Caco-2 (cell line): ENCODE measurements at places on chromosomes 6 and 20.

DNA sequence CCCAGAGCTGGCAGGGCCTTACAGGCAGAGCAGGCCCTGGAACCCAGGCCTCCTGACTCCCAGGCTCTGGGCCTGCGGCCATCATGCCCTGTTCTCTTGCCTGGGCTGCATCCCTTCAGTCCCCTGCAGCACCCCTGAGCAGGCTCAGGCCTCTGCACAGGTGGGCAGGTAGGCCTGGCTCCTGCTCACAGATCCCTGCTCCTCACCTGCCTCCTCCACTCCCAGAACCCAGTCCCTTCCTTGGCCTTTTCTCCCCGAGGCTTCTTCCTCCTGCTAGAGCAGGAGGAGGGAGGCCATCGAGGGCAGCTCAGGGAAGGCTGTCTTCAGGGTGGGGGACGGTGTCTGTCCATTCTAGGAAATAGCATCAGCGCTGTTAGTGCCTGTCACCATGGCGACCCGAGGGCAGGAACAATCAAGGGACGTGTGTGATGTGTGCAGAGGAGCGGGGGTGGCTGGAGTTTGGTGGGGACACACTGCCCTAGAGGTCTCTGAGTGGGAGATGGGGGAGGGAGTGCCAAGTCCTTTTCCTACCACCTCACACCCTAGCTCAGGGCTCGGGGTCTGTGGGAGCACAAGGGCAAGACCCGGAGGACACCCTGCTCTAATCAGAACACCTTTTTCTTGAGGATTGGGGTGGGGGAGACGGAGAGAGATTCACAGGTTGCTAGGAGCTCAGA lies 26.6 kb downstream of the GLP1R start:
- no peak for DNase-seq

DNA sequence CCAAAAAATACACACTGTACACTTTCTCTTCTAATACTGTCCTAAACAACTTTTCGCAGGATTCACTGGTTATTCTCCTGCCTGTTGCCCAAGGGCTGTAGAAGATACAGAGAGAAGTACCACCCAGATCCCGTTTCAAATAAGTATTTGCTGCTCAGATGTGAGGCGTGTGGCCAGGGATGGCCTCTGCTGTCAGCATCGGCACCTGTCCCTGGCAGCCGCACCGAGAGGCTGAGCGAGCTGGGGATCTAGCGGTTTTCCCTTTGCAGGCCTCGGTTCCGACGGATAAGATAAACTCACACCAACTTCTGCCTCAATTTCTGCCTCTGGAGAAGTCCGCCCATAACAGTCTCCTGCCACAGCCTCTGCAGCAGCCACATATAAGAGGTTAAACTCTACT lies 685.2 kb upstream of the AGPAT4 start:
- DNase-seq = no peak

DNA sequence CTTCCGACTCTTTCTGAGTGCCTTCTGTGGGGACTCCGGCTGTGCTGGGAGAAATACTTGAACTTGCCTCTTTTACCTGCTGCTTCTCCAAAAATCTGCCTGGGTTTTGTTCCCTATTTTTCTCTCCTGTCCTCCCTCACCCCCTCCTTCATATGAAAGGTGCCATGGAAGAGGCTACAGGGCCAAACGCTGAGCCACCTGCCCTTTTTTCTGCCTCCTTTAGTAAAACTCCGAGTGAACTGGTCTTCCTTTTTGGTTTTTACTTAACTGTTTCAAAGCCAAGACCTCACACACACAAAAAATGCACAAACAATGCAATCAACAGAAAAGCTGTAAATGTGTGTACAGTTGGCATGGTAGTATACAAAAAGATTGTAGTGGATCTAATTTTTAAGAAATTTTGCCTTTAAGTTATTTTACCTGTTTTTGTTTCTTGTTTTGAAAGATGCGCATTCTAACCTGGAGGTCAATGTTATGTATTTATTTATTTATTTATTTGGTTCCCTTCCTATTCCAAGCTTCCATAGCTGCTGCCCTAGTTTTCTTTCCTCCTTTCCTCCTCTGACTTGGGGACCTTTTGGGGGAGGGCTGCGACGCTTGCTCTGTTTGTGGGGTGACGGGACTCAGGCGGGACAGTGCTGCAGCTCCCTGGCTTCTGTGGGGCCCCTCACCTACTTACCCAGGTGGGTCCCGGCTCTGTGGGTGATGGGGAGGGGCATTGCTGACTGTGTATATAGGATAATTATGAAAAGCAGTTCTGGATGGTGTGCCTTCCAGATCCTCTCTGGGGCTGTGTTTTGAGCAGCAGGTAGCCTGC lies 4.8 kb downstream of the PIM1 start:
- DNase-seq = no peak

DNA sequence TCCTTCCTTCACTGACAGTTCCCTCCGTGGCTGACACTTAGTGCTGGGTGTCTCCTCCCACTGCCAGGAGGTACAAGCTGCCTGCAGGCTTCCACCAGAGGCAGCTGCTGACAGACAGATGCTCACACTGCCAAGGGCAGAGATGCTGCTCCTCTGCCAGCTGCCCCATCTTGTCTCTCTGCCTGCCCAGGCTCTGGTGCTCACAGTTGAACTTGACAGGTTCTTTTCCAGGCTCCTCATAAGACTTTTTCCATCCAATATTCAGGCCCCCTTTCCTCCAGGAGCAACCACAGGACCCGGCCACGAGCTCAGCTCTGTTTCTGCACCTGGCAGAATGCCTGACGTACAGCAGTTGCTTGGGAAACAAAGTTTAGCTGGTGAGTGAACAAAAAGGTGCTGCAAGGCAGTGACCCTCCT lies 79.8 kb downstream of the PSMB1 start:
- no peak for DNase-seq

- no peak for DNase-seq
Observed at GRCh38 chr20:23644164-23644563, 6.4 kb upstream of the CST3 start.

GRCh38 chr6:138654715-138655634 lies 118.6 kb upstream of the CCDC28A start:
- no peak for DNase-seq

DNA sequence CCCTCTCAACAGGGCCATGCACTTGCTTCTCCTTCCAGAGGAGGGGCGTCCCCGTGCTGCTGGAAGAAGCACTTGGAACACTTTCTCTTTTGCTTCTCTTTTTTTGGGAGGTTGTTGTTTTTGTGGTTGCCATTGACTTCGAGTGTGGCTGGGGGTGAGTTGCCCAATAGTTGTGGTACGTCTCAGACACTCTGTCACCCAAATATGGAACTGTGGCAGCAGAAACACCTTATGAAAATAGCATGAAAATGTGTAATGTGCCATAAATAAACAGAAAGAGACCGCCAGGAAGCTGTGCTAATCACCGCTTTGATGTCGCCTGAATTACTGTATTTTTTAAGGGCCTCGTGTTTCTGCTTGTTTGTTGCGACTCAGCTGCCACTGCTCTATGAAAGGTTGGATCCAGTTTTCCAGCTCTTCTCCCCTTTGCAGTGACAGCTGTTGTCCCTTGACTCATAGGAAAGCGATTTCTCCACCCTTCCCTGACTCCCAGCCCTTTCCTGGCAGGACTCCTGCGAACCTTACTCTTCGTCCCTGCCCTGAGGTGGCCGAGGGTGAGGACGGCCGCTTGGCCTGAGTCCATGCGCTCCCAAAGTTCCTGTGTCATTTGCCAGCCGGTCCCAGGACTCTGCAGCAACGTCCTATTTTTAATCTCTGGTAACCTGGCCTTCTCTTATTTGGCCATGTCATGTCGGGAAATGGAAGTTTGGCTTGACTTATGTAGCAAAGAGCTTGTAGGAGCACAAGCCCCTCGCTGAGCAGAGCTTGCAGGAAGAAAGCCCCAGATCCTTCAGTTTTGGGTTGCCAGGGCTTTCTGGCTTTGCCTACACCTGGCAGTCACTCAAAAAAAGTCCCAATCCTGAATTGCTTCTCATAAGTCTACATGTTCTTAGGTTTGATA lies 694.6 kb downstream of the QKI start:
- DNase-seq = no peak

GRCh38 chr6:159832946-159833345 lies 32.9 kb downstream of the PNLDC1 start:
- peak; percentile 7 for DNase-seq

DNA sequence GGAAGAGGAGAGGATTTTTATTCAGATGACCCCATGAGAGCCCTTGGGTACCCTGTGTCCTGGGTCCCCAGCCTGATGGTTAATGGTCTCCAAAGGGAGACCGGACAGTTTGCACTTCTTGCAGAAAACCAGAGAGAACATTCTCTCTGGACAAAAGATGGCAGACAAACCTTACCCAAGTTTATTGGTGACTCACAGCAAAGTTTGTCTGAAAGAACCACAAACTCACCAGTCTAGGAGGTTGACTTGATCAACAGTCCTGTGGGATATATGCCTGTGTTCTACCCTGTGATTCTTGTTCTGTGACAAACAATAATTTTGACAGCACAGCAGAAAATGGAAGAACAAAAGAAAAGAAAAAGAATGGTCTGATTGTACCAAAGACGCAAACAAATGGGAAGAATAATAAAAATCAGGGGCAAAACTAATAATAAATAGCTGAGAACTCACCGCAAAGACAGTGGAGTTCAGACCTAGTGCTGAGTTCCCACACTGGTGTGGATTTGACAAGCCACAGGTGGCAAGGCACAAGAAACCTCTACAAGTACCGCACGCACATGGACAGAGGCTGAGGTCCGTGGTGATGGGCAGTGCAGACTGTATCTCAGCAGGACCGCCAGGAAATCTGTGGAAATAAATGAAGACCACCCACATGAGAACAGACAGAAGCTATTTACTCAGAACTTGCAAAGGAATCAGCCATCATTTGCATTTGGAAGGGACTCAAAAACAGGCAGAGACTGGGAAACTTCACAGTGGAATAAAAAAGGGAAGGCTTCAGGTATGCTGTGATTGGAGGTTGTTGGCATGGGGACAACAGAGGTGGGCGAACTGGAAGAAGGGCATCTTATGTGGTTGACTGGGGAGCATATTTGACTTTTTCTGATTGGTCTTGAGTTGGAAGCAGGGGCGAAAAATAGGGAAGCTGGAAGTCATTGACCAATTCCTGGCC lies 246.3 kb upstream of the RNF24 start:
- DNase-seq = no peak

DNA sequence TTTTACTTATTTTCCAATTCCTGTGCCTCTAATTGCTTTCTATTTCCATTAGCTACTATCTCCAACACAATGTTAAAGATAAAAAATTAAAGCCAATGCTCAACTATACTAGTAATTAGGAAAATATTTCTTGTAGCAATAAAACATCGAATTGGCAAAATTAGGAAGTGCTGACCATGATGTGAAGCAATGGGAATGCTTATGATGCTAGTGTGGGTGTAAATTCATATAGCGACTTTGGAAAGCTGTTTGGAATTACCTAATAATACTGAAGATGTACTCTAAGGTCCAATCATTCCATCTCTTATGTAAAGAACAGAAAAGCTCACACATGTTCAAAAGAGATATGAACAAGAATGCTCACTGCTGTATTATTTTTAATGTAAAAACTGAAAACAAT lies 78.2 kb downstream of the UBE3D start:
- DNase-seq = no peak

DNA sequence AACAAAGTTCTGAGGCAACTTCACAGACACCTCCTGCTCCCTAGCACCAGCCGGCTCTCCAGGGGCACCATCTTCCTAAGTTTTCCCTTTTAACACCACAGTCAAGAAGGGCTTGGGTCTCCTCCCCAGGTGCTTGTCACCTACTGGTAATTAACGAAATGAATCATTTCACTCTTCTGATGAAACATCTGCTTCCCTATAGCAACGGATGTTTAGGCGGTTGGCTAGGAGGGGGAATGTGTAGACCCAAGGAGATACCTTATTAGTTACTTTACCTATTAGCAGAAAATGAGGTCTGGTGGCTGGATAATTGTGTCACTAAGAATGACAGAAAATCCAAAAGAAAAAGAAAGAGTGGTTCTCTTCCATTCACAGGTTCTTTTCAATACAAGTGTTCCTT lies 46.3 kb upstream of the FABP7 start:
- DNase-seq = no peak

GRCh38 chr20:36307412-36308325 lies 1.5 kb downstream of the DLGAP4 start:
- no peak for DNase-seq

- no peak for DNase-seq
Observed at GRCh38 chr20:54792688-54793087, 317.3 kb downstream of the DOK5 start.

DNA sequence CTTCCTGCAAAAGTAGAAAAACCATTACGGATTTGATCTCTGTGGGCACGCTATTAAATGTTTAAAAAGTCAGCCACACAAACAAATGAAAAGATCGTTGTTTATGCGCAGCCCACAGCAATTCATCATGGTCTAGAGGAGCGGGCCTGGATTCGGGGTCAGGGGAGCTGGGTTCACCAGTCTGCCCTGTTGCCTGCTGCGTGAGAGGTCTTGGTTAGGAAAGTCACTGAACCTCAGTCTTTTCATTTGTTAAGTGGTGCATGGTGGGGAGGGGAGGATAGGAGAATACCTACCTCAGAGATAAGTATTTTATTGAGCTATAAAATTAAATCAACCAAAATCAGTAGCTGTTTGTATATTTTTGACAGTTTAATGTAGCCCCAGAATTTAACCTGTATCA lies 47.3 kb upstream of the FYN start:
- DNase-seq = no peak

DNA sequence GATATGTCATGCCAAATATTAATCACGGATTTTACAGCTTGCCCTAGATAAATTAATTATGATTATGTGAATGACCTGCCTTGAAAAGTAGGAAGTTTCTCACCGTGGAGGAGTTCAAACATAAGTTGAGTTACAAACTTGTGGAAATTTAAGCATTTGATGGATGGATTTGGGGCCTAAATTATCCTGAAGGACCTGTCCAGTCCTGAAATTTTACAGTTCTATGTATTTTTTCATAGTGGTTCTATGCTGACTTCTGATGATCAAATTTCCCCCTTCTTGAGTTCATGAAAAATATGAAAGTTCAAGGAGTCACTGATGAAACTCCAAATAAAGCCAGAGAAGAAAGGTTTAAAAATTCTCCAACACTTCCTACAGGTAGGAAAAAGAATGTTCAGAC lies 178.6 kb downstream of the SLC35F1 start:
- DNase-seq = no peak

GRCh38 chr6:47262231-47262630 lies 47.5 kb downstream of the TNFRSF21 start:
- DNase-seq = no peak

DNA sequence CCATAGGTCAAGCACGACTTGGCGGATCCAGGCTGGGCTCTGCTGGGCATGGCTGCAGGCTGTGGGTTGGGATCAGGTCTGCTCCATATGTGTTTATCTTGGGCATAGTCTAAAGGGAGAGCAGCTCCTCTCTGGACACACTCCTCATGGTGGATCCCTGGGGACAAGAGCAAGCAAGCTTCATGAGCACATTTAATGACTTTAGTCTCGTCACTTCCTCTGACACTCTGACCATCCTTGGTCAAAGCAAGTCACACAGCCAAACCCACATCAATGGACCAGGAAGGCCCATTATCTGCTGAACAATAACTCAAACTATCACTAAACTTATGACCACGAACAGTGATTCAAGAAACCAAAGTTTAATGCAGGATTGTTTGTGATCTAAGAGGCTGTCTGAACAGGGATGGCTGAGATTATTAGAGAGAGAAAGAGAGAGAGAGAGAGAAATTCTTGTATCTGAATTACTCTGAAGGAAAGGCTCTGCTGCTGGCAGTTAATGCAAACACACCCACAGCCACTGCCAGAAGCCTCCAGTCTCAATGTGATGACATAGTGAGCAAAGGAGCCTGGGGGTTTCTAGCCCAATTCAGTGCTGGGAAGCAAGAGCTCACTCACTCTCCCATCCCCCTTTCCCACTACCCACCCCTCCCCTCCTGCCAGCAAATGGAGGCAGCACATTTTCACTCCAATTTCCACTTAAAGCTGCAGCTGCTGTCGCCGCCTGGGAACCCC lies 490.2 kb upstream of the SULF2 start:
- DNase-seq = peak; percentile 34

GRCh38 chr20:4111440-4112411 lies 96.4 kb upstream of the RNF24 start:
- DNase-seq = no peak
